ENCODE measurements at places on chromosomes 1 and 21.

DNA sequence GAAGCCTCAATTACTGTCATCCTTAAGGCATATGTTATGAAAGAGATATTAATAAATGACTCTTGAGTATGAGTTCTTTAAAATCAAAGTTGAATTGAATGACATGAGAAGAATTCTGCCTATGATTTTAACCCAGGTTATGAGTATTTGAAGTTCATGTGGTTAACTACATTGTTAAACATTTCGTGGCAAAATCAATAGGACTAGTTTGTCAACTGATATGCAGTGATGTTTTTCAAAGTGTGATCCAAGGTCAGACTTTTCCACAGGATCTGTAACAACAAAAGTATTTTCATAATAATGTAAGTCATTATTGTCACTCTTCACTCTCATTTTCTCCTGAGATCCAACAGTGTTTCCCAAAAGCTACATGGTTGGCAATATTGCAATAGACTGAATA lies 189.5 kb downstream of the DENND1B start:
- no peak for DNase-seq

GRCh38 chr1:78255846-78256245 lies 210.1 kb downstream of the GIPC2 start:
- DNase-seq = no peak

GRCh38 chr1:156987715-156988114 lies 57.8 kb downstream of the ARHGEF11 start:
- no peak for DNase-seq

DNA sequence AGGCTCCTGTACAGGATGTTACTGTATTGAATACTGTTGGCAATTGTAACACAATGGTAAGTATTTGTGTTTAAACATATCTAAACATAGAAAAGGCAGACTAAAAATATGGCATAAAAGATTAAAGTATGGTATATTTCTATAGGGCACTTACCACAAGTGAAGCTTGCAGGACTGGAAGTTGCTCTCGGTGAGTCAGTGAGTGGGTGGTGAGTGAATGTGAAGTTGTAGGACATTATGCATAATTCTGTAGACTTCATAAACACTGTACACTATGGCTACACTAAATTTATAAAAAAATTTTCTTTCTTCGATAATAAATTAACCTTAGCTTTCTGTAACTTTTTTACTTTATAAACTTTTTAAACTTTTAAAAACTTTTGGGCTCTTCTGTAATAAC lies 13.7 kb upstream of the TRIM62 start:
- no peak for DNase-seq

DNA sequence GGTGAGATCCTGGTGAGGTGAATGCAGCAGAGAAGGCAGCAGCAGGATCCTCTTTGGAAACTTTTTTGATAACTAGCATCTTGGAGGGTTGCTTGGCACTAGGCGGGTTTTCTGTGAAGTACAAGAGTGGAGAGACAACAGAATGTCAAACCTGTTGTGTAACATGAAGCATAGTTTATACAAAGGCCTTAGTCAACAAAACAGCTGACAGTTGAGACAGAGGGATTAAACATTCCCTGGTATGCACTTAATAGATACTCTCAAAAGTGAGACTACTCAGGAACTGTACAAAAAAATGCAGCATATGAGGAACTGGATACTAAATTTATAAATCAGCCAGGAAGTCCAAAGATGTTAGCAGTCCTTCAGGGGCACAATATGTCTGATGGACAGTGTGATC lies 16.4 kb upstream of the CCDC17 start:
- DNase-seq = no peak

DNA sequence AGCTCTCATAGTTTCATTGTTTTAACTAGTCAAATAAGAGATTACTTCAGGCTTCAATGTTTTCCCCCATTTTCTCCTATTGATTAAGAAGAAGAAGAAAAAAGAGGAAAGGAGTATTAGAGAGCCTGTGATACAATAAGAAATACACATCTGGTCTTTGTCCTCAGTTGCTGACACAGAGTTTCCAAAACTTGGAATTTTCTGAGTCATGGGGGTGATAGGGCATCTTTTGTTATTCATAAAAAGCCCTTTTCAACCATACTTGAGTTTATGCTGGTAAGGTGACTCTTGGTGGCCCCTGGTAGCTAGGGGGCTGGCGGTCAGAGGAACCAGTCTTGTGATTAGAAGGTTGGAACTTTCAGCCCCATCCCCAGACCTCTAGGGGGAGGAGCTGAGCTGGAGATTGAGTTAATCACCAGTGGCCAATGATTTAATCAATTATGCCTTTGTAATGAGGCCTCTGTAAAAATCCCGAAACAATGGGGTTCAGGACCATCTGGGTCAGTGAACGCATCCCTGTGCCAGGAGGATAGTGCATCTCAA lies 28.9 kb upstream of the KLF18 start:
- DNase-seq = no peak

- no peak for DNase-seq
These were observed 6.3 kb downstream of the RGS5 start for GRCh38 chr1:163196449-163196787.

- peak; percentile 62 for DNase-seq
These were observed at the start of gene FMO5 for GRCh38 chr1:147225193-147225730. Gene FMO5 (minus strand): TSS chr1:147225339. CDS start chr1:147225029, 310 bp downstream.

DNA sequence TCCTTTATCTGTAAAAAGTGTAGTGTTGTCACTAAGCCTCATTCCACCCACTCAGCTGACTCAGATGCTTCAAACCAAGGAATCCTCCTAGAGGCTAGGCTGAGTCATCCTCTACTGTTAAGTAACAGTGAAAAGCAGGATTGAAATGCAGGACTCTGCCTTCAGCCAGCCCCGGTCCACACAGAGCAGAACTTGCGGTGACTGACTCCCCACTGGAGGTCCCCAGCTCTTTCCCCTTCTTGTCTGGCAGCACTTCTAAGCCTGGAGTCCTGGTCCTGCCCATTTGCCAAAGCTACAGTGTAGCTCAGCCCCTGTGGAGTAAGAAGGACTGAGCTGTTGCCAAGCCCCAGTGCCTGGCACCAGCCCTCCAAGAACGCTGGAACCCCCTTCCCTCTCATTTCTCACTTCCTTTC lies 1.7 kb downstream of the RAB7B start:
- DNase-seq = peak; percentile 27

GRCh38 chr1:226882631-226883409 lies 12.4 kb downstream of the PSEN2 start:
- no peak for DNase-seq

GRCh38 chr1:58607391-58607790 lies 30.3 kb upstream of the TACSTD2 start:
- no peak for DNase-seq

- no peak for DNase-seq
These were observed 102.8 kb upstream of the SOD1 start for GRCh38 chr21:31556662-31557061.

DNA sequence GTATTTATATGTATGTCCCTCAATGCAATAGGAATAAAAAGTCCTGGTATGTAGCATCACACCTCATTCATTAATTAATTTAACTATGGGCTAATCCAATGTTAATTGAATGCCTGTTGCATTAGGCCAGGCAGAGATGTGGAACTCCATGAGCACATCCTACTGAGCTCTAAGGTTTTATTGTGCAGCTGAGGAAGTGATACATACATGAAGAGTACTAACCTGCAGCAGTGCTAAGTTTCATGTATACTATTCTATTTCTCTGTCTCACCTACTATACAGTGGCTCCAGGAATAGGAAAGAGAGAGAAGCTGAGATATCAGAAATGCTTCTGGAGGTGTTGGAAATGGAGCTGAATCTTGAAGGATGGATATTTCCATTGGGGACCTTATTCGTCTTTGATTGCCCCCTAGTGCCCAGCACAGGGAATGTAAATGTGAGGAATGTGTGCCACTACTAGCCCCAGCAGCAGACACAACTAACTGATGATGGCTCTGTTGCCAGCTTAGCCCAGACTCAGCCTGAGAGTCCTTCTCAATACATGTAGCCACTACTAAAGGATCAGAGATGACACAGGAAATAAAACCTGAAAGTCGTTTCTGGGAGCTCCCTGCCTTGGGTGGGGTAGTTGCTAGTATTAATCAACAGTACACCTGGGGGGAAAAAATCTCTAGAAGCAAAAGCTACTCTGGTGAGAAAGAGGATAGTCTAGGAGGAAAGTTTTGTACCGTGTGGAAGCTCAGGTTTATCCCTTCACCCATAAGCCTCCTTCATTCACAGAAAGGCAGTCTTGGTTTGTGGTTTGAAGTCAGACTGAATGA lies 173.3 kb upstream of the FOXD3 start:
- DNase-seq = peak; percentile 2

DNA sequence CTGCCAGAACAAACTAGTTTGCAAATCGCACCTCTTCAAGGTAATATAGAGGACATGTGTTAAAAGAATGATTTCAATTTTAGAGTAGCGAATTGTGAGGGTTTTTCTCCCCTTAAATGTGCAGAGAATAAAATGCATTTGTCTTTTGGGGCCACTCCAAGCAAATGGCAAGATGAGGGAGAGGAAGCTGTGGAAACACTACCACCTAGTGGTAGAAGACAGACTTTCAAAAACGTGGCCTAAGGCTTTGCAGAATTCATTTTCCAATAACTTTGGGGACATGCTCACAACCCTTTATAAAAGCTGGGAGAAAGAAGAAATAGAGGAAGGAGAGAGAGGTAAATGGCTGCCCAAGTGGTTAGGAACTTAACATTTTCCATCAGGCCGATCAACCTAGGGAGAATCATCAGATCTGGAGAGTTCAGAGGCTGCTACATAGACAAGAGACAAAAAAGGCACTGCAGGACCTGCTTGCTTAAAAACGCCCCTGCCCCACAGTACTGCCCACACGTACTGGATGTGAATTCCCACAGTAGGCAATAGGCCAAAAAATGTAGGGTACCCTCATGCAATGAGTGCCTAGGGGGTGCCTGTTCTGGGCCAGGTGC lies 15.7 kb upstream of the RCAN1 start:
- peak; percentile 67 for DNase-seq

DNA sequence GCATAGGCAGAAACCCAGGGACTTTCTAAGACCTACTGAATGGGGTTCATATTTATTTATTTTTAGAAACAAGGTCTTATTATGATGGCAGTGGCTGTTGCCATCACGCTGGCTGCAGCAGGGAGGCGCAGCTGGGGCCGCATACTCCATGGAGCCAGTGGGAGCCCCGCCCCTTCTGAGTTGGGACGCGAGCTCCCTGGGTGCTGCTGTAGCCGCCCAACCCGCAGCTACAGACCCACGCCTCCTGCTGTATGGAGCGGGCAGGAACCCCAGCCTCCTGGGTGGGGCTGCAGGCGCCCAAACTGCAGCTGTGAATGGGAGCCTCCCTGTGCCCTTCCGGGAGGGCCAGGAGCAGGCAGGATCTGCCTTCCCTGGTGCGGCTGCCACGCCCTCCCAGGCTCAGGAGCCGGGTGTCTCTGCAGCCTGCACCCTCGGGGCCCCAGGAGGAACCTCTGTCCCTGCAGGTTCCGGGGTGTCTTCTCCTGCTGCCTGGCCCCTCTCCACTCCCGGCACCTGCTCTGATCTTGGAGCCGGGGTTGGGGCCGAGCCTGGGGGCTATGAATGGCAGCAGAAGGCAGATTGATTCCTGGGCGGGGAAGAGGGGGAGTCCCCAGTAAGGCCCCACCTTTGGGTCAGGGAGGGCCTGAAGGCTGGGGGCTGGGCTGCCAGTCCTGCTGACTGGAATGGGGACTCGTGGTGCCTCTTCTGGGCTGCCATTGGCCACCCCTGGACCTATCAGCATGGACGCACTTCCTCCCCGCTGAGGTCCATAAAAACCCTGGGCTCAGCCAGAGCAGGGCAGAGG lies 66.5 kb upstream of the LRRN2 start:
- DNase-seq = no peak

GRCh38 chr1:110393691-110394492 lies 3.1 kb upstream of the SLC16A4 start:
- no peak for DNase-seq

DNA sequence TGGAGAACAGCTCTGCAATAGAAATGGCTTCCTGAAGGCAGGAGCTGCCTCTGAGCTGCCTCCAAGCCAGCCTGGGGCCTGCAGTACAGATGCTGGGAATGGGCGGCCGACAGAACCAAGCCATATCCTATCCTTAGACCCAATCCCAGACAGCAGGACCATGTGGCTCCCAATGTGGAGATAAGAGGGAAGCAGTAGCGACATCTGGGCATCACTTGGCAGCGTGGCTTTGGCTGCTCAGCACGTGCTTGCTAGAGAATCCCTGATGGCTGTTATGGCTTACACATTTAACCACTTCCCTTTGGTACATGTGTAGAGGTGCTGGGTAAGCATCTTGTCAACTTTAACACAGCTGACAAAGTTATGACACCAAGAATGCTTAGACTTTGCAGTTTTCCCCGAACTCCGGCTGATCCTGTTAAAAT lies 87.7 kb downstream of the MAN1C1 start:
- peak; percentile 47 for DNase-seq

GRCh38 chr1:113917400-113918082 lies 11.6 kb upstream of the HIPK1 start:
- no peak for DNase-seq

GRCh38 chr1:78229344-78229743 lies 183.6 kb downstream of the GIPC2 start:
- no peak for DNase-seq

GRCh38 chr1:208433971-208434370 lies 189.8 kb upstream of the PLXNA2 start:
- no peak for DNase-seq

DNA sequence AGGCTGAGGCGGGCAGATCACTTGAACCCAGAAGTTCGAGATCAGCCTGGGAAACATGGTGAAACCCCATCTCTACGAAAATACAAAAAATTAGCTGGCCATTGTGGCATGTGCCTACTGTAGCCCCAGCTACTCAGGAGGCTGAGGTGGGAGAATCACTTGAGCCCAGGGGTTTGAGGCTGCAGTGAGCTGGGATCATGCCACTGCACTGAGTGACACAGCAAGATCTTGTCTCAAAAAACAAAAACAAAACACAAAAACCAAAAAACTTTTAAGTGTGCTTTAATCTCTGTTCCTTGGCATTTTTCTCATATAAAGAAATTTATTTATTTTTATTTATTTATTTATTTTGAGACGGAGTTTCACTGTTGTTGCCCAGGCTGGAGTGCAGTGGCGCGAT lies 208.2 kb downstream of the URB2 start:
- no peak for DNase-seq

Measured in CD4-positive, alpha-beta T cell treated with Interferon alpha-2 for 1 hour (primary cell).